Neural crest cell (in vitro differentiated cells): ENCODE measurements at places on chromosomes 13 and 19.

GRCh38 chr19:5955636-5955935 is 22.4 kb downstream of the RANBP3 start:
- no peak for DNase-seq

DNA sequence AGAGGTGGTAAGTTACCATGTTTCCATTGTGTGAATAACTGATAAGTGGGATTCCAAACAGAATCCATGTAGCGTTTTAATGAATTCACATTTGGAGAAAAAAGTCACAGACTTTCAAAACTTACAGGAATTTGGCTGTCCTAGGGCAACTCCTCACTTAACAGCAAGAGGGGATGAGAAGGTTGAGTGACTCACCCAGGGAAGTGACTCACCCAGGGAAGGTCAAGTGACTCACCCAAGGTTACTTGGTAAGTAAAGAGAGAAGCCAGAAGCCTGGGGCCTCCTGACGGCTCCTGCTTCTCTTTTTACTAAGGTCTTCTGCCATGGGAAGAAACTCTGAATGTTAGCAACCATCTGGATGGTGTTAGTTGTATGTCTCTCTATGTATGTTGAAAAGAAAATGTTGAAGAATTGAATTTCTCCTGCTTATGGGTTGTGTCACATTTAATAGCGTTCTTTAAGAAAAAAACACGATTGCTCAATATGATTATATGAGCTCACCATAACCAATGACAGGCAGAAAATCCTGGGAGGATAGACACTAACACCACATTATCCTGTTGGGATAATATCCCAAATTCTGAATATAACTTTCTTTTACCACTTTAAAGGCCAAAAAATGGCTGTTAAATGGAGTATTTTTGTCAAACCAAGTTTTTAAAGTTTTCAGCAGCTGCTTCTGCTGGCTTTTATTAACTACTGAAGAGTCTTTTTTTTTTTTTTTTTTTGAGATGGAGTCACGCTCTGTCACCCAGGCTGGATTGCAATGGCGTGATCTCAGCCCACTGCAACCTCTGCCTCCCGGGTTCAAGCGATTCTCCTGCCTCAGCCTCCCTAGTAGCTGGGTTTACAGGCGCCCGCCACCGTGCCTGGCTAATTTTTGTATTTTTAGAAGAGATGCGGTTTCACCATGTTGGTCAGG is 195.6 kb downstream of the GGACT start:
- DNase-seq: no peak

GRCh38 chr19:49418511-49418910 is 4.7 kb downstream of the PTH2 start:
- DNase-seq: no peak

GRCh38 chr13:76438050-76438449 is 448.2 kb downstream of the KCTD12 start:
- no peak for DNase-seq

DNA sequence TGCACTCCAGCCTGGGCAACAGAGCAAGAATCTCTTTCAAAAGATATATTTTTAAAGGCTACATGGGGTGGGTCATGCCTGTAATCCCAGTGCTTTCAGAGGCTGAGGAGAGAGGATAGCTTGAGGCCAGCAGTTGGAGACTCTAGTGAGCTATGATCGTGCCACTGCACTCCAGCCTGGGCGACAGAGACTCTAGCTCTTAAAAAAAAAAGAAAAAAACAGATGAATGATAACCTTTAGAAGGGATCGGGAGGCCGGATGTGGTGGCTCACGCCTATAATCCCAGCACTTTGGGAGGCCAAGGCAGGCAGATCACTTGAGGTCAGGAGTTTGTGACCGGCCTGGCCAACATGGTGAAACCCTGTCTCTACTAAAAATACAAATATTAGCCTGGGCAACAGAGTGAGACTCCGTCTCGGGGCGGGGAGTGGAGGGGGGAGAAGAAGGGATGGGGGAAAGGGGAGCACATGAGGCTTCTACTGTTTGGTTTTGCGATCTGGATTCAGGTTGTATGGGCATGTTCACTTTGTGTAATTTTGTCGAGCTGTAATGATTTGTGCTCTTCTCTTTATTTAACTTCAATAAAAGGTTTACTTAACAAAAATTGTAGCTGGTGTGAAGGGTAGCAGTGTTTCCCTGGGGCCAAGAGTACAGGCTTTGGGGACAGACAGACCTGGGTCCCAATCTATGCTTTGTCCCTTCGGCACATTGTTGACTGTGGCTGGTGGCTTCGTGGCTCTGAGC is 1.1 kb upstream of the PSMC4 start:
- no peak for DNase-seq
